M059J (cell line): ENCODE measurements at places on chromosomes 11 and 22. TPM values are rescaled to one million over a fixed set of nuclear protein-coding genes. Genes with fewer than 3 reads are reported as not detected.

MMP1 gene
- 75.7 and 80.6 TPM in 2 replicates for total RNA-seq

KCNK4 gene
- total RNA-seq: 0.10 TPM in 1 of 2 replicates, not detected in the other

INS gene
- not detected in 2 replicates for total RNA-seq

RNF121 gene
- total RNA-seq: 30.8 and 33.4 TPM in 2 replicates

MLC1 gene
- total RNA-seq: 0.52 TPM in 1 of 2 replicates, not detected in the other
